Smooth muscle cell of the umbilical artery (primary cell): ENCODE measurements at places on chromosomes 5 and 9. TPM values are rescaled to one million over a fixed set of nuclear protein-coding genes. Genes with fewer than 3 reads are reported as not detected.

Gene ATOSB
- 37.7 and 55.5 TPM in 2 replicates for total RNA-seq

Gene LECT2
- not detected in 2 replicates for total RNA-seq

Gene PCDHA13
- total RNA-seq, result 0.09 TPM in 1 of 2 replicates, not detected in the other

Gene PTGES2
- 53.4 and 70.1 TPM in 2 replicates for total RNA-seq

Gene CNTNAP3
- total RNA-seq, result 0.30 and 3.6 TPM in 2 replicates

Gene OLFM1
- 2.4 and 2.9 TPM in 2 replicates for total RNA-seq

Gene SLC6A3
- not detected in 2 replicates for total RNA-seq

Gene PDZD2
- total RNA-seq, result under 0.01 and 0.05 TPM in 2 replicates

Gene ZMAT2
- total RNA-seq, result 50.9 and 65.3 TPM in 2 replicates

Gene SLC1A3
- 5.3 and 14.3 TPM in 2 replicates for total RNA-seq

Gene PCDHGB3
- 6.5 and 6.8 TPM in 2 replicates for total RNA-seq

Gene HAVCR2
- total RNA-seq, result 0.09 TPM in 1 of 2 replicates, not detected in the other

Gene RANBP17
- total RNA-seq, result 15.1 and 18.2 TPM in 2 replicates

Gene LHX6
- total RNA-seq, result not detected in 2 replicates

Gene CTXN3
- total RNA-seq, result not detected in 2 replicates

Gene ANKRD18A
- total RNA-seq, result not detected in 2 replicates

Gene KCNIP1
- total RNA-seq, result not detected in 2 replicates

Gene PCDHGA10
- 6.8 and 8.6 TPM in 2 replicates for total RNA-seq

Gene FOXI1
- total RNA-seq, result not detected in 2 replicates

Gene HAPLN1
- total RNA-seq, result 0.89 and 24.8 TPM in 2 replicates

Gene CATSPER3
- not detected in 2 replicates for total RNA-seq

Gene NACC2
- total RNA-seq, result 32.4 and 50.5 TPM in 2 replicates

Gene CA9
- total RNA-seq, result 3.6 and 8.1 TPM in 2 replicates

Gene ACTL7A
- total RNA-seq, result not detected in 2 replicates

Gene GABBR2
- 0.55 and 0.89 TPM in 2 replicates for total RNA-seq

Gene OR1J2
- total RNA-seq, result not detected in 2 replicates

Gene IPPK
- 19.0 and 25.6 TPM in 2 replicates for total RNA-seq
